ENCODE measurements at places on chromosomes 3 and 15.

DNA sequence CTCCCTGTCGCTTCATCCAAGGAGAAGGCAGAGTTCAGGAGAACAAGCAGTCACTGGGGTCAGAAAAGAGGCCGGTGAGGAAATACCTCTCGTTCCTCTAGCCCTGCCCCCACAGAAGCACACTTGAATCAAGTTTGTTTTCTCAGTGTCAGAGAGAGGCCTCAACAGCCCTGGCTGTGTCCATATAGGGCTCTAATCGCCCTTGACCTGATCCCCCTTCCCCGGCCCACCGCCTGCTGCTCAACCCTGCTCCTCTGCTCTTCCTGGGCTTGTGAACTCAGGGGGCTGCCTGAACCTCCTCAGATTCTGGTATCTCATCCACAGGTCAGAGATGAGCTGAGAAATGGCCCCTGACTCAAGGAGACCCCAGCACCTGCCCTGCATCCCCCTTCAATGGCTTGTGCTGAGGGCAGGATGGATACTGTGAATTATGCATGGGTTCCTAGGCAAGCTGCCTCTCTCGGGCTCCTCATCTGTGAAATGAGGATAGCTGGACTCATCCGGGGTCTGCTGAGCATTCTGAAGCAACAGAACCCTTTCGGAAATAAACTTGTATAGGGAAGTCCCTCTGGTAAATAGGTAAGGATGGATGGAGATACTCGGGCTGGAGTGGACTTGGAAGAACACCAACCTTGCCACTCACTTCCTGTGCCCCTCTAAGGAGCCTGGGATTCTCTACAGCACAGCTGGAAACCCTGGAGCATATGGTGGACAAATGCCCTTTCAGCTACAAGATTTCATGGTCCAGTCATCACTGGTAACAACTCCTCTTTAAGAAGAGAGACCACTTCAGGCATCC, 147.5 kb downstream of the STT3B start:
- no peak for ATAC-seq

- peak; percentile 68 for ATAC-seq
Measured at GRCh38 chr15:56371495-56372147, 6.4 kb downstream of the TEX9 start.

DNA sequence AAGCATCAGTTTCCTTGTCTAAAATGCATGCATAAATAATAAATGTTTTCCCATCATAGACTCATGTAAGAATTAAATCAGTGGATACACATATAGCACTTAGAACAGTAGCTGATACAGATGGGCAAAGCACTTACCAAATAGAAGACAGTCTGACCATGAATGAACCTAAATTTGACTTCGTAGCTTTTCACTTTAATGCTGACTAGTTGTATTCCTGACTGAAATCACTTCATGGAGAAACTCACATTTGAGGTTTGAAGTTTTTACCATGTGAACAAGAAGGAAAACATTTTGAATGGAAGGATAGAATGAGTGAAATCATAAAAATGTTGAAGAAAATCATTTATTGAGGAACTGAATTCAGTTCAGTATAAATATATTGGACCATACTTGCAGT, 68.8 kb upstream of the TMCO5A start:
- ATAC-seq = no peak

DNA sequence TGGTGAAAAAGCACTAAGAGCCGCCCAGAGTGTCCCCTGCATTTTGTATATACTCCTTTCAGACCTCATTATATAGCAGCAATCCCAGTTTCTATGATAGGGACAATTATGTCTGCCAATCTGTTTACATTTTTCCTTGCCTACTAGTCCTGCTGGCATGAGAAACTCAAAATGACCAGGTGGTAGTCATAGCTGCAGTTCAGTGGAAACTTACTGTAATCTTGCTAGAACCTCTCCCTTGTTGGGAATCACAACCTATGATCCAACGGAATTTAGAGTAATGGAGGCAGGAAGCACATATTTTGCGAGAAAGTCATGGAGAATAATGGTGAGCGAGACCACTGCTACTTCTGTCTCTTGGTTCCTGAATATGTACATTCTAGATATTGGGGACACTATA, 28.6 kb upstream of the MINAR1 start:
- no peak for ATAC-seq

DNA sequence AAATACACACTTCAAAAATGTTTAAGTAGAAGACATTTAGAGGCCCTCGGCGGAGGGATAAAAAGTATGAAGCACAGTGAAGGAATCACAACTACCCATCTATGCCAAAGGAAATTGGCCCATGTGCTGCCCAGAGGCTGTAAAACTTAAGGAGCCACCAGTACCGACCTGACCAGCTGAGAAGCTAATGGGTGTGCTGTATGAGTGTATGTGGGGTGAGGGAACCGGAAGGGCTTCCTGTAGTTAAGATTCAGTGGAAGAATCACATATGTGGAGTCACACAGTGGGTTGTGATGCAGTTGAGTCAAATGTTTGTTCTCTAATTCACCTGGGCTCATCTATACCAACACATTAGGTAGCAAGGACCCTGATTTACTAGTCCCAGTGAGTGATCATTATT, 516.0 kb upstream of the IL12A start:
- ATAC-seq = no peak

DNA sequence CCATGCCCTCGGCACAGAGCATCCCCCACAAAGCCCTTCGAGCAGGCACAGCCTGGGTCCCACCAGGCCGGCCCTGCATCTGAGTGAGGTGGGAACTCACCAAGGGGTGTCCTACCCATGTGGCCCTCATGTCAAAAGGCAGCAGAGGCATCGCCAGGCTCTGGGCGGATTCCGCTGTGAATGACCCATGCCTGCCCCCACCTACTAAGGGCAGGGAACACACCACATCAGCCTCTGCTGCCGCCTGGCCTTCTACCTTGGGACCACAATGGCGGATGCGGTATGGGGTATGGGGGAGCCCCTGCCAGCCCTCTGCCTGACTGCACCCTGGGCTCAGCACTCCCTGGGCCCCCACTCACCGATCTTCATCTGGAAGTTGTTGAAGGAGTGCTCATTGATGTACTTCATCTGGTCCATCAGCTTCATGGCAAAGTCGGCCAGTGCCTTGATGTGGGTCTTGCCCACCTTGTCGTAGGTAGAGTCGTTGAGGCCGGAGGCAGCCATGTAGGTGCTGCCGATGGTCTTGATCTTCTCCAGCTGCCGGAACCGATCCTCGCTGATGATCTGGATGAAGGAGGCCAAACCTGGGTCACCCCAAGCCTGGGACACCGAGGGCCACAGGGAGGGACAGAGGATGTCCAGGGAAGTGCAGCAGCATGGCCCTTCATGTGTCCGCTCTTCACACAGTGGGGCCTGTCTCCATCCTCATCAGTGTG, 87.8 kb downstream of the SEC22A start:
- no peak for ATAC-seq

- ATAC-seq = peak; percentile 83
Measured at GRCh38 chr15:89416339-89417183, 79.8 kb downstream of the RHCG start.

DNA sequence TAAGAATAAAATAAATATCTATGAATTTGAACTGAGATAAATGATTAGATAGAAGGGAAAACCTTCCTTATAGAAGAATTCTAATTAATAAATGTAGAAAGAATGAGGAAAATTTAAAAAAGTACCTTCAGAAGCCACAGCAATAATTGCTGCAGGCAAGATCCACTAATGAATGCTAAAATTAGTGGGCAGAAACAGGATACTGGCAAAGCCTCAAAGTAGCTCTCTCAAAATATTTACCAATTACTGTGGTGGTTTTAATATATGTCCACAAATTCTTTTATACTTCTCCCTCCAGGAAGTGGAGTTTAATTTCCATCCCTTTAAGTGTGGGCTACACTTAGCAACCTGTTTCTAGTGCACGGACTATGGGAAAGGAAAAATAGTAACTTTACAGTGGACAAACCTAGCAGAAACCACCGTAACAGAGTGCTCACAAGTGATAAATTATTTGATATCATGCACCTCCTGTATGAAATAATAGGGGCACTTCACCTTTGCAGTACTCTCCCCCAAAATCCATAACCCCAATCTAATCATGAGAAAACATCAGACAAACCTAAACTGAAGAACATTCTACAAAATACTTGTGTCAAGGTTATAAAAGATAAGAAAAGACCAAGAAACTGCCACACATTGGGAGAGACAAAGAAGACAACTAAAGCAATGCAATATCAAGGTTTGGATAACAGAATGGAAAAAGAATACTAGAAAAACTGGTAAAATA, 6.8 kb downstream of the PEAK1 start:
- no peak for ATAC-seq

- ATAC-seq = peak; percentile 28
Measured at GRCh38 chr15:85488997-85489396, 108.6 kb downstream of the AKAP13 start.

- no peak for ATAC-seq
Measured at GRCh38 chr3:127131424-127132170, 61.3 kb upstream of the PRR23E start.

DNA sequence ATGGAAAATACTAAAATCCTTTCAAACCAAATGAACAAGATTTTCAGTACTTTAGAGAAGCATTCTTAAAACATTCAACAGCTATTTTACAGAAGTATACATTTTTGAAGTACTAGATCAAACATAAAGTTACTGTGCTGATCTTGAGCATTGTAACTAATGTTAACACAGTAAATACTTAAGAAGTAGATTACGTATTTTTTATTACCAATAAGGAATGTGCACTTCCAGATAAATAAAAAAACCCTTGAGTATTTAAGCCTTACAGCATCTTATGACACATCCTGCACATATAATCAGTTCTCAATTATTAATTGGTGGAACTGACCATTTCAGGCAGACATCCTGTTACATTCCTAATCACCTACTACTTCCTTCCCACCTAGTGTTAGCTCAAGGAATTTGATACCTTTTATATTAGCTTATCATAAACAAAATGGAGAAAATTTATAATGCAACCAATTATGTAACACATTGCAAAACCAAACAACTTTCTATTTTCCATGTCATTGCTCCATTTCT, 32.8 kb downstream of the COPS2 start:
- ATAC-seq = no peak

- ATAC-seq = no peak
Measured at GRCh38 chr3:48696601-48697000, 10.9 kb upstream of the NCKIPSD start.

GRCh38 chr3:43581343-43581742, 40.5 kb downstream of the ANO10 start:
- ATAC-seq = no peak

- no peak for ATAC-seq
Measured at GRCh38 chr15:70722266-70723121, 40.9 kb downstream of the UACA start.

DNA sequence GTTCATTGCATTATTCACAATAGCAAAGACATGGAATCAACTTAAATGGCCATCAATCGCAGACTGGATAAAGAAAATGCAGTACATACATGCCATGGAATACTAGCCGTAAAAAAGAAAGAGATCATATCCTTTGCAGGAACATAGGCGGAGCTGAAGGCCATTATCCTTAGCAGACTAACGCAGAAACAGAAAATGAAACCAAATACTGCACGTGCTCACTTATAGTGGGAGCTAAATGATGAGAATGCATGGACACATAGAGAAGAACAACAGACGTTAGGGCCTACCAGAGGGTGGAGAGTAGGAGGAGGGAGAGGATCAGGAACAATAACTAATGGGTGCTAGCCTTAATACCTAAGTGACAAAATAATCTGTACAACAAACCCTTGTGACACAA, 57.9 kb downstream of the RASA2 start:
- ATAC-seq = peak; percentile 50

DNA sequence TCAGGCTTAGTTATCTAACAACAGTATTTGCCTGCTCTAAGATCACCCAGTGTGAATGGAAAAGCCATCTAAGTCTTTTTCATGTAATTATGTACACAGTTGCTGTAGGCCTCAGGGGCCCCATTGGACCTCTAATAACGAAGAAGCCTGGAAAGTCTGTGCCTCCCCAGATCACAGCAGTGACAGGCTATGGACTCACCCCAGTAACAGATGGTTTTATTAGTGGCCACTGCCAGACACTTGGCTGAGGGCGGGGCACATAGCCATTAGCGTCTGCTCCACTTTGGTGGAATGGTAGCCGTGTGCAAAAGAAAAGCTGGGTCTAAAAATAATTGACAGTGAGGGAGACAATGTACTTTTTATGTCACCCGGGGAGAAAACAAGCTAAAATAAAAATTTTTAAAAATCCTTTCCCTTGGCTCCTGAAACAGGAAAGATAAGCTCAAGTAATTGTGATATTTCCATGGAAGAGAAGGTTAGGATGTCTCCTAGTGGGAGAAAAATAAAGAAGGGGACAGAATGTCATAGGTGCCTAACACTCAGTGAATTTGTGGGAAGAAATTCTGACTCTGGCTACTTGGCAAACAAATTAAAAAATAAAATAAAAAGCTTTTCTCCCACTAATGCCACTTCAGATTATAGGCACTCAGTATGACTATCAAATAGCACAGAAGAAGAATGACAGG, 44.3 kb upstream of the ZNF385D start:
- ATAC-seq = no peak

GRCh38 chr3:97815149-97815917, 6.5 kb upstream of the CRYBG3 start:
- peak; percentile 85 for ATAC-seq

DNA sequence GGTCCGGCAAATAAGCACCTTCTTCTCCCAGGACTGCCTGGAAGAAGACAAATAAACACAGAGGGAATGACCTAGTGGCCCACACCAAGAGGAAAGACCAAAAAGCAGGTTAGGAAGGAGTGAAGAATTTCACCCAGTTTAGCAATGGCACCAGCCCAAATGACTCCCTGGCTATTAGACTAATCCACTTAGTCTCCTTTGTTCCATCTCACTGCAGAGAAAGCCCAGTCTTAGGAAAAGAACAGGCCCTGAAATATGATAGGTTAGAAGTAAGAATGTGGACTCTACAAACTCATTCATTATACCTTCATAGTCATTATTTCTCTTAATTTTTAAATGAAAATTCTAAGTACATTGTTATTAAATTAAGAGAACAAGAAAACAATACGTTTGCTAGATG, 23.2 kb downstream of the SERPINI2 start:
- ATAC-seq = no peak

DNA sequence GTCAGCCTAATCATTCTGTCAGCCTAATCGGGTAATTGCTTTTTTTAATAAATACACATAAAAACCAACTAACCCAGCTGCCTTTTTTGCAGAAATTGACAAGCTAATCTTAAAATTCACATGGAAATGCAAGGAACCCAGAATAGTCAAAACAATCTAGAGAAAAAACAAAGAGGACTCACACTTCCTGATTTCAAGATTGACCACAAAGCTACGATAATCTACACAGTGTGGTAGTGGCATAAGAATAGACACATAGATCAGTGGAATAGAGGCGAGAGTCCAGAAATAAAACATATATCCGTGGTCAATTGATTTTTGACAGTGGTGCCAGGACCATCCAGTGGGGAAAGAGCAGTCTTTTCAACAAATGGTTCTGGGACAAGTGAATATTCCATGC, 2.4 kb upstream of the C3orf20 start:
- ATAC-seq = no peak

DNA sequence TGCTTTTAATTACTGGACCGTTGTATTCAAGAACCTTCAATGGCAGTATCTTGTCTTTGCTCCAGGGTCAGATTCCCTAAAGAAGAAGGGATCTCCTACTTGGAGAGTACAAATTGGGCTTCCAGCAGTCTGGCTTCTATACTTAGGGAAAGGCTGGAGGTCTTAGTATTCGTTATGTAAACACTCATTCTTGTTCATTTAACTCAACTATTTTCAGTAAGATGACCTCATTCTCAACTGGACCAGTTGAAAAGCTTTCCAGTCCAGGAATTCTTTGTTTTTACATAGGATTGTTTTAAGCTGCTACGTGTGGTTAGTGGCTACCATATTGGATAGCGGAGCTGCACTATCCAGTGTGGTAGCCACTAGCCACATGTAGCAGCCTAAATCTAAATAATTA, 4.6 kb downstream of the SENP5 start:
- no peak for ATAC-seq

GRCh38 chr3:134317106-134317947, 56.9 kb downstream of the AMOTL2 start:
- no peak for ATAC-seq

Measured in activated CD4-positive, CD25-positive, alpha-beta regulatory T cell treated with anti-CD3 and anti-CD28 coated beads, Interleukin-2, amount 50 U/mL, for 24 hours (primary cell).